ENCODE measurements at places on chromosomes 2 and 18. TPM values are rescaled to one million over a fixed set of nuclear protein-coding genes. Genes with fewer than 3 reads are reported as not detected.

GRCh38 chr2:236576953-236577352, 7.3 kb downstream of the ACKR3 start:
- H3K4me1 ChIP-seq: peaks cover 11% of the 10 kb centered on the region
- no peak overlapping the region for H3K27ac ChIP-seq
- no peak overlapping the region for H3K4me3 ChIP-seq
- H3K36me3 ChIP-seq: peaks cover 12% of the 10 kb centered on the region
- DNase-seq: no peak
- H3K27me3 ChIP-seq: no peaks in the 10 kb centered on the region

DNA sequence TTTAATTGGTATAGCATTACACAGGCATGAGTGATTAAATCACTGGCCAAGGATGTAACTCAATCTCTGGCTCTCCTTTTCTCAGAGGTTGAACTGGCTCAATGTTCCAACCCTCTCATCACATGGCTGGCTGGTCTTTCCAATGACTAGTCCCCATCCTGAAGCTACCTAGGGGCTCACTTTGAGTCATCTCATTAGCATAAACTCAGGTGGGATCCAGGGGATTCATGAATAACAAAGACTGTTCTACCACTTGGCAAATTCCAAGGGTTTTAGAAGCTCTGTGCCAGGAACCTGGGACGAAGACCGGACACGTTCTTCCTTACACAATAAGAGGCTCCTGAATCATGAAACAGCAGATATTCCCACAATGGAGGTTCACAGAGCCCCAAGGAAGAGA, 145.0 kb upstream of the SPATS2L start:
- no peak for DNase-seq
- no peak overlapping the region for H3K27ac ChIP-seq
- no peaks in the 10 kb centered on the region for H3K27me3 ChIP-seq
- H3K4me3 ChIP-seq: no peak overlapping the region
- no peaks in the 10 kb centered on the region for H3K36me3 ChIP-seq

- no peaks in the 10 kb centered on the region for H3K27me3 ChIP-seq
- no peak for DNase-seq
- H3K4me3 ChIP-seq: no peak overlapping the region
- peak overlapping the region; percentile 39 for H3K27ac ChIP-seq
- peaks cover 4% of the 10 kb centered on the region for H3K36me3 ChIP-seq
These were observed 77.6 kb downstream of the RBMS1 start for GRCh38 chr2:160415991-160416390.

The MROH2A gene
- not detected for total RNA-seq

The SNORC gene
- 1.0 TPM for total RNA-seq

The DLGAP1 gene
- 3.9 TPM for total RNA-seq
